Activated CD4-positive, alpha-beta T cell treated with anti-CD3 and anti-CD28 coated beads, Interleukin-2, amount 10 ng/mL, durations not matched to agents 24 days and 14 days (primary cell): ENCODE measurements at places on chromosomes 11 and 22. TPM values are rescaled to one million over a fixed set of nuclear protein-coding genes. Genes with fewer than 3 reads are reported as not detected.

- H3K4me3 ChIP-seq: no peak overlapping the region
- peaks cover 29% of the 10 kb centered on the region for H3K4me1 ChIP-seq
- H3K27me3 ChIP-seq: no peaks in the 10 kb centered on the region
- peak overlapping the region; percentile 80 for H3K27ac ChIP-seq
These were observed 46.7 kb upstream of the SCUBE2 start for GRCh38 chr11:9138133-9138453.

GRCh38 chr11:36261094-36261493, 28.1 kb downstream of the COMMD9 start:
- no peak for DNase-seq
- H3K4me3 ChIP-seq: no peak overlapping the region
- H3K27me3 ChIP-seq: peaks cover 13% of the 10 kb centered on the region
- H3K27ac ChIP-seq: no peak overlapping the region

DNA sequence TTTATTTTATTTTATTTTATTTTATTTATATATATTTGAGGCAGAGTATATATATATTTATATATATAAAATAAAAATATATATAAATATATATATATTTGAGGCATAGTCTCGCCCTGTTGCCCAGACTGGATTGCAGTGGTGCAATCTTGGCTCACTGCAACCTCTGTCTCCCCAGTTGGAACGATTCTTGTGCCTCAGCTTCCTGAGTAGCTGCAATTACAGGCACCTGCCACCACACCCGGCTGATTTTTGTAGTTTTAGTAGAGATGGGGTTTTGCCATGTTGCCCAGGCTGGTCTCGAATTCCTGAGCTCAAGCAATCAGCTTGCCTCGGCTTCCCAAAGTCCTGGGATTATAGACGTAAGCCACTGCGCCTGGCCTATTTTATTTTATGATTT, 31.4 kb downstream of the ACO2 start:
- H3K27ac ChIP-seq: no peak overlapping the region
- no peaks in the 10 kb centered on the region for H3K27me3 ChIP-seq
- peaks cover 24% of the 10 kb centered on the region for H3K36me3 ChIP-seq
- no peaks in the 10 kb centered on the region for H3K4me1 ChIP-seq
- DNase-seq: no peak

DNA sequence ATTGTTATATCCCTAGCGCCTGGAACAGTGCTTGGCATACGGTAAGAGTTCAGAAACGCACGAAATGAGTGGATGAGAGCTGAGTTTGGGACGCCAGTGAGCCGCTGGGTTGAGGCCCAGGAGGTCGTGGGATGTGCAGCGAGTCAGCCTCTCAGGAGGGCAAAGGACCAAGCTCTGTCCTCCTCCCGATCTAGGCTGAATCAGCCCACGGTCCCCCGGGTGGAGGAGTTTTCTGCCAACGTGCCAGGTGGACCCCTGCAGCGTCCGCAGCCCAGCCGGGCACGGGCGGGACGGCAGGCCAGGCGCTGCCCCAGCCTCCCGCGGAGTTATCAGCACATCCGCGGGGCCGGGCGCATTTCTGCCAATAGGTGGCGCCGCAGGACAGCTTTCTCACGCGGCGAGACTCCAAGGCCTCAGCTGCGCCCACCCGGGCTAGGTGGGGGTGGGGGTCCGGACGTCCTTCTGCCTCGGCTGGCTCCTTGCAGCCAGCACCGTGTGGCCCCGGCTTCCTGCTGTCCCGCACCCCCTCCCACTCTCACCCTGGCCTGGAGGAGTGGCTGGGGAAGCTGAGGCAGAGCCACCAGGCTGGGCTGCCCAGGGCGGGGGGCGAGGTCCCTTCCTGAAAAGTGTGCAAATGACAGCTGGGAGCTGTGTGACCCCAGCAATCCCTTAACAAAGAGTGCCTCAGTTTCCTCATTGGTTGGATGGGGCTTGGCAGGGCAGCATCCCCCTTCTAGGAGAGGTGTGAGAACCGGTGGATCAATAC, 2.2 kb upstream of the RPS19BP1 start:
- peaks cover 24% of the 10 kb centered on the region for H3K36me3 ChIP-seq
- DNase-seq: peak; percentile 95
- peaks cover 35% of the 10 kb centered on the region for H3K4me1 ChIP-seq

DNA sequence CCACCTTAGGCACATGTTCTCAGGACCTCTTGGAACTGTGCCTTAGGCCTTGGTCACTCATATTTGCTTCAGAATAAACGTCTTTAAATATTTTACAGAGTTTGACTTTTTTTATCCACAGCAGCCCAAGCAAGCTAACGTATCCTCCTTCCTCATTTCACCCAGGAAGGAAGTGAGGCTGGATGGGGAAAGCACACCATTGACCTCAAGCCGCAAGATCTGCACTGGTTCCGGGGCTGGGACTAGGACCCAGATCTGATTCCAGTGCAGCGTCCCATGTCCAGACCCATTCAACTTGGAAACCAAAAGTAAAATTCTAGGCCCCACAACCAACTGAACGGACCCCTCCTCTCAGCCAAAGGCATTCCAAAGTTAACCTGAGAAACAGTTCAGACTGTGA, 2.4 kb upstream of the LGALS12 start:
- H3K27me3 ChIP-seq: peaks cover under 1% of the 10 kb centered on the region
- H3K36me3 ChIP-seq: peaks cover 2% of the 10 kb centered on the region
- H3K27ac ChIP-seq: no peak overlapping the region
- H3K4me3 ChIP-seq: no peak overlapping the region

DNA sequence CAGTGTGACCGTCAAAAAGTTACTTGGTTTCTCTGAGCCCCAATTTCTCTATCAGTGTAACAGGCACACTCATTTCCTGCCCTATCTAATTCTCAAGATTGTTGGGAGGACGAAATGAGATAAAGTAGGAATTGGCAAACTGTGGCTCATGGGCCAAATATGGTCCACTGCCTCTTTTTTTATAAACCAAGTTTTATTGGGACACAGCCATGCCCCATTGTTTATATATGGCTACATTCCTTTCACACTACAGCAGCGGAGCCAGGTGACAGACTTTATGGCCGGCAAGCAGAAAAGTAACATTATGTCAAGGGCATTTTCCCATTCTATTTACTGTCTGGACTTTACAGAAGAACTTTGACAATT, 116.7 kb upstream of the TIMP3 start:
- DNase-seq: no peak
- peaks cover 2% of the 10 kb centered on the region for H3K27me3 ChIP-seq
- H3K36me3 ChIP-seq: no peaks in the 10 kb centered on the region
- no peak overlapping the region for H3K4me3 ChIP-seq
- H3K4me1 ChIP-seq: no peaks in the 10 kb centered on the region

DNA sequence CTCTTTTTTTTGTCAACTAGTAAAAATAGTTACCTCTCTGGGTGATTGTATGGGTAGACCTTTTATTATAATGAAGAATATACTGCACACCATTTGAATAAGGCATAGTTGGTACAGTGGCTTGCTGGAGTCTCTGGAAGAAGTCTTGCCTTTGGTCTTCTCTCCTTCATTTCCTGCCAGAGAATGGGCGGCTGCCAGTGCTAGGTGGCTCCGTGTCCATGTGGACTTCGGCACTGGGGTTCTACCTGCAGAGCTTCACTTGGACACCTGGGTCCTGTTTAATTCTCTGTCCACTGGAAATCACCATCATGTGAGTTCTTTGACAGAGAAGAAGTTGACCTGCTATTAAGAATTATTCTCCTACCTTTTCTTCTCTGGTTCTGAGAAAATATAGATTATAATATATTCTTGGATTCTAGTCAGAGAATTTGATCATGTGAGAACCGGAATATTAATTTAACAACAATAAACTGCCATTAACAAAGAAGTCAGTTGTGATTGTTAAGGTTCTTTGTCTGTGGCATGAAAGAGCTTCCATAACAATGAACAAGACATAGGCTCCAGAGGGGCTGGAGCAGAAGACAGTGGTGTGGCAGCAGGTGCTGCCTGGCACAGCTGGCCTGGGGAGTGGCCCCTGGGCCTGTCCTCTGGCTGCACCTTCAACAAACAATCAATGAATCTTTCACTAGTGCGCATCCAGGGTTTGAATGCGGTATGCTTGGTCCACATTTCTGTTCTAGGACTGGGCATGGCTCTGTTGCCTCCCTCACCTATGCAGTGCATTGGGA, 77.5 kb downstream of the PPFIBP2 start:
- no peak overlapping the region for H3K4me3 ChIP-seq
- H3K27me3 ChIP-seq: peaks cover 6% of the 10 kb centered on the region
- H3K36me3 ChIP-seq: no peaks in the 10 kb centered on the region
- no peak overlapping the region for H3K27ac ChIP-seq

GRCh38 chr22:31092161-31092560, 11.0 kb downstream of the SMTN start:
- no peak overlapping the region for H3K4me3 ChIP-seq
- H3K27ac ChIP-seq: no peak overlapping the region
- DNase-seq: no peak
- H3K4me1 ChIP-seq: peaks cover 2% of the 10 kb centered on the region

DNA sequence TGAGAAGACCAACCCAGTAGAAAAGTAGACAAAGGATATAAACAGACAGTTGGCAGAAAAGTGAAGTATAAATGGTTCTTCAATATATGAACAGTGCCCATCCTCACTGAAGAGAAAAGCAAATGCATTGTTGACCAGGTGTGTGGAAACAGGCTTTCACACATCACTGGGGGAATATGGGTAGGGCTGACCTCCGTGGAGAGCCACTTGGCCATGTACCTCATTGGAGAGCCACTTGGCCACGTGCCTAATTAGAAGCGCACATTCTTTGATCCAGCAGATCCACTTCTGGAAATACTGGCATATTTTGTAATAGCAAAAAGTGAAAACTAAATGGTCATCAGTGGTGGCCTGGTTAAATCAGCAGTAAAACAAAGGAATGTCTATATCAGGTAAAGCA, 43.2 kb downstream of the PPP6R3 start:
- no peak overlapping the region for H3K4me3 ChIP-seq
- peaks cover 38% of the 10 kb centered on the region for H3K4me1 ChIP-seq
- no peak overlapping the region for H3K27ac ChIP-seq
- DNase-seq: no peak

DNA sequence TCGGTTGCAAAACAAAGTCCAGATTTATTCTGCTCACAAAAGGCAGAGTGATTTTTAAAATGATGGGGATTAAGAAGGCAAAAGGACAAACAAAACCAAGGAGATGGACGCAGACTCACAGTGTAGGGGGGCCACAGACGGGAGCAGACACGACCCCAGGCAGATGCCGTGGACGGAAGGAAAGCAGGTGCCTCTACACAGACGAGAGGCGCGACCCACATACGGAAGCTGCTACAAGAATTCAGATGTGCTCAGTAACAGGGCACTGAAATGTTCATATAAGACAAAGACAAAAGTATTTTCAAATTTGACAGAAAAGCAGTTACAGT, 148.9 kb downstream of the BRD1 start:
- H3K36me3 ChIP-seq: no peaks in the 10 kb centered on the region
- no peak overlapping the region for H3K4me3 ChIP-seq
- DNase-seq: no peak

GRCh38 chr22:49357661-49358440, 469.8 kb downstream of the BRD1 start:
- peaks cover 6% of the 10 kb centered on the region for H3K27me3 ChIP-seq
- no peaks in the 10 kb centered on the region for H3K36me3 ChIP-seq
- no peak overlapping the region for H3K27ac ChIP-seq
- DNase-seq: no peak

GRCh38 chr22:24108073-24108472, 73.2 kb upstream of the SUSD2 start:
- H3K4me1 ChIP-seq: peaks cover 26% of the 10 kb centered on the region
- peaks cover 52% of the 10 kb centered on the region for H3K36me3 ChIP-seq
- H3K27me3 ChIP-seq: no peaks in the 10 kb centered on the region
- no peak for DNase-seq
- no peak overlapping the region for H3K27ac ChIP-seq

GRCh38 chr11:36411202-36411640, 98.9 kb downstream of the TRAF6 start:
- peaks cover 55% of the 10 kb centered on the region for H3K36me3 ChIP-seq
- peaks cover 64% of the 10 kb centered on the region for H3K4me1 ChIP-seq
- H3K4me3 ChIP-seq: peak overlapping the region; percentile 56

DNA sequence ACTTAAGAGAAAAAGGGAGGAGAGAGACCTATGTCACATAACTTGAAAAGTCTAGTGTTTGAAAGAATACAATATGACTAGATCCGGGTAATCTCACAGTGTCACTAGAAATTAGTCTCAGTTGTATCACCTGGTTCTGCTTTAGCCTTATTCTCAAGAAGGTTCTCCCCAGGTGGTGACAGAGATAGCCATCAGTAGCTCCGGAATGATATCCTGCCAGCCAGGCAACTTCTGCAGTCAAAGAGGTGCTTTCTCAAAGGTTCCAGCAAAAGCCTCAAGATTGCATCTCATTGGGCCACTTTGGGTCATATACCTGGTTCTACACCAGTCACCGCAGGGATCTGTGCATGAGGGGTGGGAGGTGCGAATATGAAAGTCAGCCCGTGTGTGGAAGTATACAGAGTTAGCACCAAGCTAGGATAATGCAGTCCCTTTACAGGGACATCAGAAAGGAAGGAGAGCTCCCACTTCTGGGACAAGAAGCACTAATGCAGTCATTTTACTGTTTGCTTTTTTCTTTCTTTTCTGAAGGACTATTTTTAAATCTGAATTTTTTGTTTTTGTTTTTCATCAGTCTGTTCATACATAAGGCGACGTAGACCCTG, 61.1 kb downstream of the CYB5R2 start:
- H3K4me3 ChIP-seq: no peak overlapping the region
- no peaks in the 10 kb centered on the region for H3K27me3 ChIP-seq
- no peaks in the 10 kb centered on the region for H3K4me1 ChIP-seq
- no peak overlapping the region for H3K27ac ChIP-seq
- no peak for DNase-seq

DNA sequence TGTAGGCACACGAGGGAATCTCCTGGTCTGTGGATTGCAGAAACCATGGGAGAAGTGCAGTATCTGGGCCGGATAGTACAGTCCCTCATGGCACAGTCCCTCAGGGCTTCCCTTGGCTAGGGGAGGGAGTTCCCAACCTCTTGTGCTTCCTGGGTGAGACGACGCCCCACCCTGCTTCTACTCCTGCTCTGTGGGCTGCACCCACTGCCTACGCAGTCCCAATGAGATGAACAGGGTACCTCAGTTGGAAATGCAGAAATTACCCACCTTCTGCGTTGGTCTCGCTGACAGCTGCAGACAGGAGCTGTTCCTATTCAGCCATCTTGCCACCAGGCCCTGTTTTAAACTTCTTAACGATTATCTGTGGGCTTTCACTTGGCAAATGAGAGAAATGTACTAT, 157.2 kb upstream of the CARD18 start:
- no peaks in the 10 kb centered on the region for H3K36me3 ChIP-seq
- H3K4me1 ChIP-seq: peaks cover 3% of the 10 kb centered on the region
- no peak overlapping the region for H3K4me3 ChIP-seq
- no peak for DNase-seq

GRCh38 chr11:41431784-41432183, 27.7 kb downstream of the LRRC4C start:
- H3K4me1 ChIP-seq: no peaks in the 10 kb centered on the region
- no peak for DNase-seq
- H3K27me3 ChIP-seq: no peaks in the 10 kb centered on the region

- DNase-seq: no peak
- no peaks in the 10 kb centered on the region for H3K36me3 ChIP-seq
These were observed 18.9 kb downstream of the ADAMTS15 start for GRCh38 chr11:130467116-130467900.

GRCh38 chr11:9973921-9974320, 310.0 kb downstream of the SWAP70 start:
- H3K27me3 ChIP-seq: no peaks in the 10 kb centered on the region
- DNase-seq: no peak
- H3K4me3 ChIP-seq: no peak overlapping the region
- H3K36me3 ChIP-seq: no peaks in the 10 kb centered on the region

Gene CBLIF
- total RNA-seq: not detected in 2 replicates

Gene NLRP10
- total RNA-seq: not detected in 2 replicates

Gene SLC43A3
- 255 and 261 TPM in 2 replicates for total RNA-seq

Gene AMOTL1
- 5.4 and 5.9 TPM in 2 replicates for total RNA-seq

Gene TRIM48
- not detected in 2 replicates for total RNA-seq

Gene CYP2D6
- 3.8 and 4.5 TPM in 2 replicates for total RNA-seq

Gene FGF19
- not detected in 2 replicates for total RNA-seq

Gene ROBO4
- not detected in 2 replicates for total RNA-seq

Gene MS4A6A
- 0.28 TPM in 1 of 2 replicates, not detected in the other for total RNA-seq
